ENCODE measurements at places on chromosomes 16 and 17.
A peak's percentile ranks its signal among the peaks of the same experiment; 100 is the strongest.

- DNase-seq: no peak
These were observed 22.0 kb downstream of the EARS2 start for GRCh38 chr16:23534868-23535860.

DNA sequence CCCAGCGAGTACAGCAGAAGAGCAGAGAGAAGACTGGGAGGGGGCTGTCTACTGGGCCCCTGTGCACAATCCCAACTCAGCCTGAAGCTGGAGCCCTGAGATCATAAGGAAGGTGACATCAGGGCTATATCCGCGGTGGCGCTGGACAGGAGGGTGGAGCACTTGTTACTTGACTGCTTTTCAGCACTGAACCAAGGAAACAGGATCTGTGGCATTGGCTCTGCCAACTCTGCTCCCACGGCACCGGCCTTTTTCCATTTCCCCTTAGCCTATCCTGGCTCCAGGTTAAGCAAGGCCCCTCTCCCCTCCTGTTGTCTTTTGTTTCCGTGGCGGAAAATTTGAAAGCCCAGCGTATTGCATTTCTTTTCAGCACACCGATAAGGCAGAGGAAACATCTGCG is 125.0 kb upstream of the IRX3 start:
- no peak for DNase-seq

GRCh38 chr17:28957277-28957991 is 6.1 kb upstream of the PHF12 start:
- DNase-seq: no peak

GRCh38 chr16:5235119-5235518 is 137.5 kb upstream of the EEF2KMT start:
- no peak for DNase-seq

DNA sequence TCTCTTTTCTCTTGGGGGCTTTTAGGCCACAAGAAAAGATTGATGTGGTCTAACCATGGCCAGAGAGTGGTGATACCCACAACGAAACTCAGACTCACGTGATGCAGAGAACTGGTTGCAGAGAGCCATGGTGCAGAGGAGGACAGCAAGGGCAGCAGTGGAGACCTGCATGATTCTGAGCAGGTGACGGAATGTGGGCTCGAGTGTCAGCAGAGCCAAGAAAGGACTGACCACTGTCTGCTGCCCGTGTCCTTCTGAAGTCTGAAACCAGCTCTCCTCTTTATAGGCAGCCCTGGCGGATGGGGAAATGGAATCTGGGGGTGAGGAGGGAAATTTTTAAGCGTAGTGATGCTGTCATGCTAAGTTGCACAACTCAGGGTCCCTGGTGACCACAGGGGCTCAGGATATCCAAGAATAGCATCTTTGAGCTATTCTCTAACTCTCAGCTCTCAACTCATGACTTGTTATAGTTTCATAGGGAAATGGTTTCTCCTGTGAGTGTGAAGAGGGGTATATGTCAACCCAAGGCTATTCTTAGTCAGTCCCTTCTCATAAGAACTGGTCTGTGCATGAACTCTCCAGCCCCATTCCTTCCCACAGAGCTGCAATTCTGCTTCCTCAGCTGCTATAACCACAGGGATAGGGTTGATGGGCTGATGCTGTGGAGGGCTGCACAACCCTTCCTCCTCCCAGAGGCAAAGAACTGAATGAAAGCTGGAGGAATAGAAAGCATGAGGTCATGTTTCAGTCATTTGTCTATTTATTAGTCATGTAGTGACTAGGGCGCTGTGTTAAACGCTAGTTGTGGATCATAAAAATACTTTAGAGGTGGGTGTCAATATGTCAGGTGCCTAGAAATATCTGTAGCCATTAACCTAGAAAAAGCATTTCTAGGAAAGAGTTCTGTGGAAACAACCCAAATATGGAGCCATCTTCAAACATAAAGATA is at the start of gene CCL3:
CCL3 (minus strand) TSS at position 256 of the 949 bp plus-strand sequence; CDS start at position 171, 85 bp downstream.
- DNase-seq: peak; percentile 31

DNA sequence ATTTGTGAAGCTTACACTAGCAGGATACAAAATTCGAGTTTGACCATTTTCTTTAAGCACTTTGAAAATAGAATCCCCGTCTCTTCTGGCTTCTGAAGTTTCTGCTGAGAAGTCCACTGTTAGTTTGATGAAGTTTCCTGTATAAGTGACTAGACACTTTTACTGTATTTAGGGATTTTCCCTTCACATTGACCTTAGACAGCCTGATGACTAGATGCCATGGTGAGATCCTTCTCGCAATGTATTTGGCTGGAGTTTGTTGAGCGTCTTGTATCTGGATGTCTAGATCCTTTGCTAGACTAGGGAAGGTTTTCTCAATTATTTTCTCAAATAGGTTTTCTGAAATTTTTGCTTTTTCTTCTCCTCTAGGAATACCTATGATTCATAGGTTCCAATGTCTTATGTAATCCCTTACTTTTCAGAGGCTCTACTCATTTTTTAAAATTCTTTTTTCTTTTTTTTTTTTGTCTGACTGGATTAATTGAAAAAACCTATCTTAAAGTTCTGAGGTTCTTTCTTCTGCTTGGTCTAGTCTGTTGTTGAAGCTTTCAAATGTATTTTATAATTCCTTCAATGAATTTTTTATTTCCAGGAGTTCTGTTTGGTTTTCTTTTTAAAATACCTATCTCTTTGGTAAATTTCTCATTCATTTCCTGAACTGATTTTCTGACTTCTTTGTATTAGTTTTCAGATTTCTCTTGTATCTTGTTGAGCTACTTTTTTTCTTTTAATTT is 63.7 kb upstream of the ABCC11 start:
- no peak for DNase-seq

DNA sequence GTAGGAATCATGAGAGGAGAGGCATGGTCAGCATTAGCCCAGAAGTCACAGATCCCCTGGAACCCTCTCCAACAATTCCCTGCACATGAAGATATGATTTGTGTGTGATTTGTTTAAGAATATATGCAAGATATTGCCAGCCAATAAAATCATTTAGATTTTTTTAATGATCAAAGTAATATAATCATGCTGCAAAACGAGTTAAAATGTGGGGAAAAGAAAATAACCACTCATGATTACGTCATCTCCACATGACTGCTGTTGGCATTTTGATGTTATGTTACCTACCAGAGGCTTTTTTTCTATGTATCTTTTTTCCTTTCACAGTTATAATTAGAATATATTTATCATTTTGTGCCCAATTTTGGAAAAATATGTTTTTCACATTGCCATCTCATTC is 22.4 kb downstream of the SLC35G3 start:
- DNase-seq: peak; percentile 67

GRCh38 chr17:51046514-51047384 is 73.9 kb downstream of the SPAG9 start:
- peak; percentile 73 for DNase-seq

GRCh38 chr17:31859487-31860008 is 504 bp upstream of the COPRS start:
- no peak for DNase-seq

DNA sequence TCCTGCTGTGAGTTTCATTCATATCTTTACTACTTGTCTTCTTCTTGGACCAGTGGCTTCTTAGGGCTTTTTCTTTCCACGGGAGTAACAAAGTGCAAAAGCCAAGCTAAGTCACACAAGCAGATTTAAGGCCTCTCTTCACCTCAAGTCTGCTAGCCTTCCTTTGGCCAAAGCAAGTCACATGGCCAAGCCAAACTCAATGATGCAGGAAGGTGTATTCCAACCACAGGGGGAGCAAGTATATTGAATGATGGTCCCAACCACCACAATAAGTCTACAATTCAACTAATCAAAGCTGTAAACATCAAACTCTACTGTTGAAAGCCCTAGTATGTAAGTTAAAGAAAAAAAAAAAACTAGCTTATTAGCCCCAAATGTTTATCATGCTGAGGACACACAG is 44.5 kb upstream of the CDYL2 start:
- DNase-seq: no peak

- peak; percentile 79 for DNase-seq
These were observed 51.8 kb downstream of the RAI1 start for GRCh38 chr17:17732892-17733670.

DNA sequence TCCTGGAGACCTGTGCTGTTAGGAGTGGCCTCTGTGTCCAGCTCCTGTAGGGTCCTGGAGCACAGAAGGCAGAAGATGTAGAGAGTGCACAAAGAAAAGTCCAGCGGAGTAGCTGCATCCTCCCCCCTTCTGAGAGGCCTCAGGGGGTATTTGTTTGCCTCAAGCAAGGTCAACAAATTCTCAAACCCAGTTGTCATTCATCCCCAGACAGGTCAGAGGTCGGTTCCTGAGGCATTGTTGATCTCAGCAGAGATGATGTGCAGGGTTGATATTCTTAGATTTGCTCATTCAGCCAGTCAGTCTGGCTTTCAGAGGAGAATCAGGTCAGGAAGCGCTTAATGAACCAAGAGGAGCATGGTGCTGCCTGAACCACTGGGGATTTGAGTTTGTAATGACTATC is 8.3 kb upstream of the RBFOX1 start:
- no peak for DNase-seq

DNA sequence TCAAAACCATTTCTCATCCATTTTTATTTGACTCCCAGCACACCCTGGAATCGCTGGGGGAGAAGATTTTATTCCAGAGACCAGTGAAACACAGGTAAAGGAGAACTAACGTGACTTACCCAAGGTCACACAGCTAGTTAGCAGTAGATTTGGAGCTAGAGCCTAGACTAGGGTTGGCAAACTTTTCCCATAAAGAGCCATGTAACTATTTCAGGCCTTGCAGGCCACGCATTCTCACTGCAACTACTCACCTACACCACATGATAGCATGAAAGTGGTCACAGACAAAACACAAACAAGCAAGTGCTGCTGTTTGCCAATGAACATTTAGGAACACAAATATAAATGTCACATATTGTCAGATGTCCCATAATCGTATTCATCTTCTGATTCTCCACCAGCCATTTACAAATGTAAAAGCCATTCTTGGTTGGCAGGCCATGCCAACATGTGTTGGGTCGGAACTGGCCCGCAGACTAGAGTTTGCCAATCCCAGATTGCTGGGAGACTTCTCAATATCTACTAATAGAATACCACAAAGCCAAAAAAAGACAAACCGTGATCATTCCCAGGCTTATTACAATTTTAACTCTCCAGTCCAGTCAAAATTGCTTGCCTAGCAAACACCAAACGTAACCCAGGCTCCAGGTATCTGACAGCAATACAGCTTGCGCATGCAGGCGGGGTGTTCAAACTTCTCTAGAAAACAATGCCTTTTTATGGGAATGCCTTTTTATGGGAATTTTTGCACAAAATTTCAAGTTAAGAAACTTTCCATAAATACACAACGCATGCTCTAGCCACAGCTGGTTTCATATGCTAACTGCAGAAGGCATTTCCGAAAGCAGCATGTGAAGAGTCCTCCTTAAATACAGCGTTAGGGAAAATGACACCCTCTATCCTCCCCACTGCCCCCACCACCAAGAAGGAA is 20.9 kb downstream of the ZFHX3 start:
- no peak for DNase-seq

DNA sequence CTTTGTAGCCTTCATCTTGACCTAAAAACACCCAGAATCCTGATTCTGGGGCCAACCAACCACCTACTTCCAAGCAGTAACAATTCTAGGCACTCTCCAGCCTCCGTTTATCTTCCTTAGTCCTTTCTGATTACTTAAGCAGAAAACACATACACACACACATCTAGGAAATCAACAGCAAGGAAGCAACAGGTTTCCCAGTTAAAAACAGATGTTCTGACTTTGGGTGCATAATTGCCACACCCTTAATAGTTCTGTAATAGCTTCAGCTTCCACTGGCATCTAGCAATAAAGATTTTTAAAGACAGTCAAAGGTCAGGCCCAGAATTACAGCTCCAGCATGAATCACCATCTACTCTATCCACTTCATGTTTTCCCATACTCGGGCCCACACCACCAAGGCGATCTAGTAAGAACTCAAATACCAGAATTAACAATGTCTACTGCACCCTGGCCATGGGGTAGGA is 2.6 kb downstream of the ARHGAP17 start:
- DNase-seq: peak; percentile 80
